Amygdala (tissue), 56 donors: ENCODE measurements at places on chromosomes 4 and X.

GRCh38 chr4:178395798-178396197 is 953.6 kb upstream of the AGA start:
- DNase-seq: no peak

DNA sequence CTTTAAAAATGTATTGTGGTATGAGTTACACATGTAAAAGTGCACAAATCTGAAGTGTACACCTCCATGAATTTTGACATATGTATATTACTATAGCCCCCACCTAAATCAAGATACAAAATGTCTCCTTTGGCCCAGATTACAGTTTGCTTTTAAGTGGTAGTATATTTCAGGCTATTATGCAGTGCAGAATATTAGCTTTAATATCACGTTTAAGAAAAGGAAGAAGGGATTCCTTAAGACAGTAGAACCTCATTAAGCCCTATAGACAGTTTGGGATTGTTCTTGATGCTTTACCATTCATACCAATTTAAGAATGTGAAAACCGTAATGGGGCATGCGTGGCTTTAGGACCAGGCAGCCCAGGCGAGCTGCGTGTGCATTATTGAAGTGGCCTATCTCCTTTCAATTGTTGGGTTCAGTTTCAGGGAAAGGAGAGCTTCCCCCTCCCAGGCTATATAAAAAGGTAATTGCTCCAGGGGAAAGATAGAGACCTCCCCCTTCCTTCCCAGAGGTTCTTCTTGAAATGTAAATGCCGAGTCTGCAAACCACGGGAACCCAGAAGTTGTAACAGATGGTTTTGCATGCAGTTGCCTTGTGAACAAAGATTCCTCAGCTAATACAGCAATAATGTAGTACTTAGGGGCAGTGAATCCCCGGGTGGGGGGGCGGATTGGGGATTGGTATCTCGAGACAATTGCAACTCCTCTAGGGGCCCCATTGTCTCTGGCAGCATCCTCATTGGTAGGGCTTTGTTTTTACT is 106.1 kb downstream of the UCHL1 start:
- peak; percentile 27 for DNase-seq

GRCh38 chr4:104915373-104915772 is 231.3 kb upstream of the TET2 start:
- DNase-seq: no peak

DNA sequence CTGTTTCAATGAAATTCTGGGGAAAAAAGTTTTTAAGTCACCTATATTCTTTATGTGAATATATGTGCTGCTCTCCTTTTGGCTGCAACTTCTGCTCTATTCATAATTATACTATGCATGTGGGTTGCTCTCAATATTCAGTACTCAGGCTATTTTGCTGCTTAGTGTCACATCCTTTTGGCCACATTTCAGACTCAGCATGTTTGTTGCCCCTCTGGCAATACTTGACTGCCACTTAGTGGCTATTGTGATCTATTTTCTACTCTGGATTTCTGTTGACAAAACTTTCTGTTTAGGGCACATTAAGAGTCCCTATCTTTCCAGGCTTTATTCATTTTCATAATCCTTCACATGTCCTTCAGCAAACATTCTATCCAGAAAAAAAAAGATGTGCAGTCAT is 15.8 kb upstream of the CT45A1 start:
- no peak for DNase-seq

DNA sequence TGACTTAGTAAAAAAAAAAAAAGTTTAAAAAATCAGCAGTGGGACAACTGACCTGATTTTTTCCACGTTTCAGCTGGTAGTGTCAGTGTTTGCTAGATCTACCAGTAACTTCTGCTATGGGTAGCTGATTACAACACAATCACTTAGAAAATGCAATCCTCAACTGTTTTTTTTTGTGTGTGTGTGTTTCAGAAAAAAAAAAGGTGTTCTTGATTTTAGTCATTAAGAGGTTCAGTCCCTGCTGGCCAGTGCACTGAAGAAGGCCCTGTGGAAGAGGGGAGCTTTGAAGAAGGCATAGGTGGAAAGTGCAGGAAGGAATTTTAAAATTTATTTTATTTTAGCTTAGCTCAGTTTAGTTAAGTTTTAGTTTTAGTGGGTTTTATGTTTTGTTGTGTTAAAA is 46.9 kb downstream of the SH2D1A start:
- DNase-seq: no peak

DNA sequence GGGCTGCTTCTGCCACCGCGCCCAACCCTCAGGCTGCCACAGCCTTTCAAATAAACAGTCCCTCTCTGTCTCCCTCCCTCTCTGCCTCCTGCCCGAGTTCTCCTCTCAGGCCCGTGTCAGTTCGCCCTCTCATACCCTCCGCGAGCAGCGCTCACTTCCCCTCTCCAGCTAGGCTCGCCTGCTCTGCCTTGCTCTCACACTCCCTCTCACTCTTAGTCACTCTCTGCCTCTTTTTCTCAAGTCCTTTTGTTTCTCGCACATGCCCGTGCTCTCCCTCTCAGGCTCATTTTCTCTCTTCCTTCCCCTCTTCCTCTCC is 3.2 kb downstream of the EFNB1 start:
- DNase-seq: no peak

GRCh38 chr4:38209654-38210053 is 249.5 kb downstream of the PTTG2 start:
- no peak for DNase-seq

- no peak for DNase-seq
Measured at GRCh38 chrX:128619490-128619889, 567.3 kb upstream of the ACTRT1 start.

DNA sequence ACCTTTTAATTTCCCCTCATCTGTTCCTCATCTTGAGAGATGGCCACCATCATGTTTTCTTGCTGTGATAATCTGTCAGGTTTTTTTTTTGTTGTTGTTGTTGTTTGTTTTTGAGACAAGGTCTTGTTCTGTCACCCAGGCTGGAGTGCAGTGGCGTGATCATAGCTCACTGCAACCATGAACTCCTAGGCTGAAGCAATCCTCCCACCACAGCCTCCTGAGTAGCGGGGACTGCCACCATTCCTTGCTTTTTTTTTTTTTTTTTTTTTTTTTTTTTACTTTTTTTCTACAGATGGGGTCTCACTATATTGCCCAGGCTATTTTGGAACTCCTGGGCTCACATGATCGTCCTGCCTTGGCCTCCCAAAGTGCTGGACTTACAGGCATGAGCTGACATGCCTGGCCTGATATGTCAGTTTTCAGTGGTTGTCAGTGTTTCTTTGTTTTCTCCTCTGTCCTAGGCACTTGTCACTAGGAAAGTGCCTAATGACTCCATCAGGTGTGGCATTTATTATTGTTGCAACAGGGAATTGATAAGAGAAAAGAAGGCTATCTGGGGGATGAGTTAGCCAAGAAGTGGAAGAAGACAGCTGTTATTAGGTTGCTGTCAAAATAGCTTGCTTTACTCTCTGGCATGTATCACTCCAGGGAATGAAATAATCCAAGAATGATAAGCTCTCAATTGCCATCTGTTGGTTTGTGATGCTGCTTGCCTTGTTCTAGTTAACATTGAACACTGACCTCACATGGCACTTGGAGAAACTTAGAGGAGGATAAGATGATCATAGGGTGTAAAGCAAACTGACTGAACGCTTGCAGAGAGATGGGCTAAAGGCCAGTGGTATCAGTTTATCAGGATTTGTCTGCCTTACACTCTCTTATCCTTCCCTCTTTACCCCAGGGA is 41.7 kb downstream of the TMEM164 start:
- no peak for DNase-seq

- no peak for DNase-seq
Measured at GRCh38 chr4:173703021-173703420, 173.0 kb upstream of the HAND2 start.

DNA sequence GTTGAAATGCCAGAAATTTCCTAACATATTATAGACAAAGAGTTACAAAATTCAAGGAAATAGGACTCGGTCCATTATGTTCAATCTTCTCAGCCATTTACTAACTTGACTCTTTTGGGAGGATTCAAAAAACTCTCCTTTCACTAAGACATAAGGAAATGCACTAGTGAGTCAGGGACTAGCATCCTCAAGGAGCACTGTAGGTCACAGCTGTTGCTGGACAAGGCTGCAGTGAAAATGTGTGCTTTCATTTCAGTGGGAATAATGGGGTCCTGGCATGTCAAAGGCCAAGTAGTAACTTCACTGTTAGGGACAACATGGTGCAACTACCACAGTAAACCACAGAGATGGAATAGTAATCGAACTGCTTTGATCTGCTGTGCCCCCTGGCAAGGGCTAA is 56.9 kb upstream of the ABCG2 start:
- DNase-seq: no peak

DNA sequence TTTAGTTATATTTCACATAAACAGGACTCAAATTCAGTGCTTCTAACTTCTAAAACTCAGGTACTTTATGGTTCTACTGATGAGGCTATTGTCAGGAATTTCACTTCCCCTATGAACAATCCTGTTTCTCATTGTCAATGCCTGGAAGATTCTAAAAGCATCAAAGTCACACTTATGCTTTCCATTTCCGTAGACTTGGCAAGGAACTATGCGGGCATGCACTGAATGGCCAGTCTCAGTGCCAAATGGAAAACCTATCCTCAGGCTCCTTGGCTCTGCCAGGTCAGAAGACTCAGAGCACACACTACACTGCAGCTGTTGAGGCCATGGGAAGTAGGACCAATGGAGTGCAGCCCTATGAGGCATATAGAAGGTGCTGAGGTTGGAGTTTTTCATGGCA is 97.0 kb upstream of the PTPN13 start:
- DNase-seq: no peak

- no peak for DNase-seq
Measured at GRCh38 chrX:42797651-42798269, 19.8 kb upstream of the PPP1R2C start.

DNA sequence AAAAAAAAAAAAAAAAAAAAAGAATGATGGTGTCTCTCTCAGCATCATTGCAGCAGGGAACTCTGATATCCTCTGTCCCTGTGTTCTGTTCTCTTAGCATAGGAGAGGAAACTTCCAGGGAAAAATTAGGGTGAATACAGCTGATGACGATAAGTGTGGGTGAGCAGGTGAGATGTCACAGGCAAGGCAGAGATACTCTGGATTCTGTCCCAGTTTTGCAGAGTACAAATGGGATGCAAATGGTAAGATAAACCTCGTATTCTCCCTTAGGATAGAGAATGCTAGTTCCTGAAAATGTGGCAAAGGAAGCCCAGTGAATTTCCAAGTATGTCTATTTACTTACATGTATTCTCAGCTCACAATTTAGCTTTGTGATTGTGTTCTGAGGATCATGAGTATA is 671.6 kb upstream of the BOD1L1 start:
- DNase-seq: no peak

GRCh38 chr4:145865274-145865941 is 73.2 kb downstream of the ZNF827 start:
- DNase-seq: no peak

- no peak for DNase-seq
Measured at GRCh38 chrX:34654696-34655490, 2.2 kb downstream of the TMEM47 start.

GRCh38 chrX:110669572-110669971 is 126.0 kb downstream of the CHRDL1 start:
- no peak for DNase-seq

- DNase-seq: no peak
Measured at GRCh38 chr4:116925900-116926457, 159.4 kb downstream of the TRAM1L1 start.

DNA sequence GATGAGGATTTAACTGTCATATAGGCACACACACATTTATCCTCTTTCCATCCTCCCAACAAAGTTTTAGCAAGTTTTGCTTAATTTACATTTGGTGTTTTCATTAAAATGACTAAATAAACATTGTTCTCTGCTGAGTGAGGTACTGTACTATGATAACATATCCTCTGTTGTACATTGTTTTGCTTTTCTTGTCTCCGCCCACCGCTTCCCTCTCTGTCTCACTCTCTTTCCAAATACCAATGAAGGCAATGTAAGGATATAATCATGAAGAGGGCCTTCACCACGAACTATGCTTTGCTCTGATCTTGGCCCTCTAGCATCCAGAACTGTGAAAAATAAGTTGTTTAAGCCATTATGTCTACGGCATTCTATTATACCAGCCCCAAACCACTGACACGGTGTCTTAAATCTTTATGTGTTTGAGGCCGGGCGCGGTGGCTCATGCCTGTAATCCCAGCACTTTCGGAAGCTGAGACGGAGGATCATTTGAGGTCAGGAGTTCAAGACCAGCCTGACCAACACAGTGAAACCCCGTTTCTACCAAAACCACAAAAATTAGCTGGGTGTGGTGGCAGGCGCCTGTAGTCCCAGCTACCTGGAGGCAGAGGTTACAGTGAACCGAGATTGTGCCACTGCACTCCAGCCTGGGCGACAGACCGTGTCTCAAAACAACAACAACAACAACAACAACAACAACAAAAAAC is 65.3 kb downstream of the HPRT1 start:
- DNase-seq: no peak

DNA sequence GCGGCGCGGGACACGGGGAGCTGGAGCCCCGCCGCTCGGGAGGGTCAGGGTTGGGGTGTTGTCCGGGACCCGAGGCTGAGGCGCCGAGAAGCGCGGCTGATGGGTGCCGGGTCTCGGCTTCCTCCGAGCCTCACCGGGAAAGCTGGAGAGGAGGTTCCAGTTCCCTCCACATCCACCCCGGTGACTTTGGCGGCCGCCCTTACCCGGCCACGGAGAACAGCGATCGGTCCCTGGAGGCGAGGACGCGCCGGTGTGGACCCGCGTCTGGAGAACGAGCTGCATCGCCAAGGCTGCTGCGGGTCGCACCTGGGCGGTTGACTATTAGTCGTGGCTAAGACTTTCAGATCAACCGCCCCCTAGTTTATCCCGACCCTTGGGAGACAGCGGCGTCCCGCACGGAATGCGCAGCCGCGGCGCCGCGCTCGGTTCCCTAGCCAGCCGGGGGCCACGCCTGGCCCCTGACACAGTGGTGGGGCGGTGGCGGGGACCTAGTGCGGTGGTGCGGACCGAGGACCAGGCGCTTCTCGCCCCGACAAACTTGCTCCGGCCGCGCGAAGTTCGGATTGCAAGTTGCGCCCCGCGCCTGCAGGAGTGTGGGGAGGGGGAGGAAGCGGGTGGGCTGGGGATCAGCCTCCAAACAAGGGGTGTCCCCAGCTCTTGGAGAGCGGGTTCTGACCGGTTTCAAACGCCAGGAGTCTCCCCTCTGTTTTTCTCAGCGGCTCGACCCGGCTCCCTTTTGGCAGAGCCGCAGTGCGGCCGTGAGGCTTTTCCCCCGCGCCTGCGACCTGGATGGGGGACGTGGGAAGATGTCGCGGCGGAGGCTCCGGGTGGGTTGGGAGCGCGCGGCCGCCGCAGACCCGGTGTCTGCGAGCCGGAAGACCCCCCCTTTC is 568 bp downstream of the FHDC1 start:
- no peak for DNase-seq

DNA sequence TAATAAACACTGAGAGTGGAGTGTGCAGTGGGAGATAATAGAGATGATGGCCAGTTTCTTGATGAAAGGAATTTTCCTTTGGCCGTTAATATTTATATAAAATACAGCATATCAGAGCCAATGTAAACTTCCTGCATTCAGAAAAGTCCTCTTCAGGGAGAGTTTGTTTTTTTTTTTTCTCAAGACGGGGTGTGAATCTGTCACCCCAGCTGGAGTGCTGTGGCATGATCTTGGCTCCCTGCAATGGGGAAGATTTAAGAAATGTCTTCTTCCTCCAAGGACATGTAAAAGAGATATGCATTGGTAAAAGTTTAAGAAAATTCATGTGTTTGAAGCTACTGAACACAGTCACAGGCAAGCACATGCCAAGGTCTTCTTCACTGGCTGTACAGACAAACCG is 25.4 kb upstream of the TBC1D9 start:
- no peak for DNase-seq

- DNase-seq: no peak
Measured at GRCh38 chr4:5019796-5020195, 538 bp upstream of the CYTL1 start.
